Putamen (tissue), 1 donor: ENCODE measurements at places on chromosomes 16 and 17.
A peak's percentile ranks its signal among the peaks of the same experiment; 100 is the strongest.

DNA sequence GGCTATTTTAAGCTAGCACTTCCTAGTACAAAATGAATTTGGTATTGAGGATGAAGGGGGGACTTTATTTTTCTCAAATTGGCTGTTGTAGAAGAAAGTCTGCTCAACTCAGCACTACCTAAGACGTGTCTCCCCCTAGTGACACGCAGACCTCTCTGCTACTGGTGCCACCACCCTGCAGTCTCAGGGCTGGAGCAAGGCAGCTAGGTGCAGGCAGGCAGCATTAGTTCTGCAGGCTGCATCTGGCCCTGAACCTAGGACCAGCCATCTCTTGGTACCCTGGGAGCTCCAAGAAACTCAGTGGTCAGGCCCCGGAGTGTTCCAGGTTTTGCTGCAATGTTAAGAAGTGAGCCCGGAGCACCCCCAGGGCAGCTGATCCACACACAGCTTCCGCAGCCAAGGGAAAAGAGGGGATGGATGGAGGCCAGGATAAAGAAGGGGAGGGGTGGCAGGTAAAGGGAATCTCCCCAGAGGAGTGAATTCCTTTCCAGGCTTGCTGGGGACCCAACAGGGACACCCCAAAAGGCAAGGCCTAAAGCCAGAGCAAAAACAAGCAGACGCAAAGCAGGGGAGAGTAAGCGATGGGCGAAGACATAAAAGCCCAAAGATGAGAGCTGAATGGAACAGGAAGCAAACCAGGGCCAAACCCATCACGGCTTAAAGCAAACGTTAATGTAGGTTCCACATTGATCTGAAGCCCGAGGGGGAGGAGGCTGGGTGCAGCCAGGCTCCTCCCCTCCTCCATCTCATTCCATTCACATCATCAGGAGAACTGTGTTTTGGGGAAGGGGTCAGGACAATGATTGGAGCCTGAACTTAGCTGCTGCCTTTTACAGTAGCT lies 200.5 kb downstream of the ZFHX3 start:
- DNase-seq = peak; percentile 56

DNA sequence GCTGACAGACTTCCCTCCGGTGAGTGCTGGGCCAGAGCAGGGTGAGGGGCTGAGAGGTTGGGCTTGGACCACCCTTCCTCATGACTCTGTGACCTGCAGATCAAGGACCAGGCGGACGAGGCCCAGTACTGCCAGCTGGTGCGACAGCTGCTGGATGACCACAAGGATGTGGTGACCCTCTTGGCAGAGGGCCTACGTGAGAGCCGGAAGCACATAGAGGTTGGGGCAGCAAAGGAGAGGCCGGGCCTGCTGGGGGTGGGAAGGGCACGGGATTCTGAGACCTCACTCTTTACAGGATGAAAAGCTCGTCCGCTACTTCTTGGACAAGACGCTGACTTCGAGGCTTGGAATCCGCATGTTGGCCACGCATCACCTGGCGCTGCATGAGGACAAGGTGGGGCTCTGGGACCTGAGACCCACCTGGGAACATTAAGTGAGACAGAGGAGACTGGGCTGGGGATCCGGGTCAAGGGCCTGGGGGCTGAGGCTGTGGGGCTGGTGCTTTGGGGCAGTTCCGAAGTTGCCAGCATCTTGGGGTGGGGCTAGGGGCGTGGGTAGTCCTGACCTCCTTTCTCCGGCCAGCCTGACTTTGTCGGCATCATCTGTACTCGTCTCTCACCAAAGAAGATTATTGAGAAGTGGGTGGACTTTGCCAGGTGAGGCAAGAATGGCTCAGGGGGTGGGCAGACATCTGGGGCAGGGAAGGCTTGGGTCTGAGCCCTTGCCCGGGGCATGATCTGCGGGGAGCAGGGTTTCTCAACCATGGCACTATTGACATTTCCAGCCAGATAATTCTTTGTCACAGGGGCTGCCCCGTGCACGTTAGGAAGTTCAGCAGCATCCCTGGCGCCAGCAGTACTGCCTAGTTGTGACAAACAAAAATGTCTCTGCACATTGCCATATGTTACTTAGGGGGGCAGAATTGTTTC lies 2.2 kb downstream of the BCKDK start:
- no peak for DNase-seq

GRCh38 chr16:2006317-2006716 lies 3.3 kb downstream of the ZNF598 start:
- no peak for DNase-seq

- DNase-seq = no peak
Observed at GRCh38 chr16:3274490-3274889, 8.8 kb upstream of the ZNF263 start.

DNA sequence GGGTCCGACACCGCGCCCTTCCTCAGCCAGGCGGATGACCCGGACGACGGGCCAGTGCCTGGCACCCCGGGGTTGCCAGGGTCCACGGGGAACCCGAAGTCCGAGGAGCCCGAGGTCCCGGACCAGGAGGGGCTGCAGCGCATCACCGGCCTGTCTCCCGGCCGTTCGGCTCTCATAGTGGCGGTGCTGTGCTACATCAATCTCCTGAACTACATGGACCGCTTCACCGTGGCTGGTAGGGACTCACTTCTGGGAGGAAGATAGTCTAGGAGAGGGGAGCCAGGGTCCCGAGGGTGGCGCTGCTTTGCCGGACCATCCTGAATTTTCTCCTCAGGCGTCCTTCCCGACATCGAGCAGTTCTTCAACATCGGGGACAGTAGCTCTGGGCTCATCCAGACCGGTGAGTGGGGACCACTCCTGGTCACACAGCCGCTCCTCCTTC lies 601 bp downstream of the SPNS1 start:
- DNase-seq = no peak

DNA sequence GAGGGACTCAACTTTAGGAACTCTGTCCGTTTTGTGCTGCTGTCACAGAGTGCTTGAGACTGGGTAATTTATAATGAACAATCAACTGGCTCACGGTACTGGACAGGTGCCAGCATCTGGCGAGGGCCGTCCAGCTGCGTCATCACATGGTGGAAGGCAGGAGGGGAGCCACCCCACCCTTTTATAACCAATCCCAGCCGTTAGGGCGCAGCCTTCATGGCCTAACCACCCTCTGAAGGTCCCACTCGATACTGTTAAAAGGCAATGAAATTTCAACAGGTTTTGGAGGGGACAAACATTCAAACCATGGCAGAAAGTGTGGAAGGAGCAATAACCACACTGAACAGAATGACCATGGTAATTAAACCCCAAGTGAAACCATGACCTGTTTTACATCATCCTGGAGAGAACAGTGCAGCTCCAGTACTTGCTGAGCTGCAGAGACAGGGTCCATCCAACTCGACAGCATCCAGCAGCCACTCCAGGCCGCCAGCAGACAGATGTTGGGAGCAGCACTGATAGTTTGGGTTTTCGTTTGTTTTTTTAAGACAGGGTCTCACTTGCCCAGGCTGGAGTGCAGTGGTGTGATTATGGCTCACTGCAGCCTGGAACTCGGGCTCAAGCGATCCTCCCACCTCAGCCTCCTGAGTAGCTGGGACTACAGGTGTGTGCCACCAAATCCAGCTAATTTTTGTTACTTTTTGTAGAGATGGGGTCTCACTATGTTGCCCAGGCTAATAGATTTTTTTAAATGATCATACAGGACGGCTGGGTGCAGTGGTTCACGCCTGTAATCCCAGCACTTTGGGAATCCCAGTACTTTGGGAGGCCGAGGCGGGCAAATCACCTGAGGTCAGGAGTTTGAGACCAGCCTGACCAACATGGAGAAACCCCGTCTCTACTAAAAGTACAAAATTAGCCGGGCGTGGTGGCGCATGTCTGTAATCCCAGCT lies 11.0 kb downstream of the CHMP6 start:
- no peak for DNase-seq

GRCh38 chr16:56108724-56109123 lies 82.6 kb upstream of the GNAO1 start:
- DNase-seq = peak; percentile 19

DNA sequence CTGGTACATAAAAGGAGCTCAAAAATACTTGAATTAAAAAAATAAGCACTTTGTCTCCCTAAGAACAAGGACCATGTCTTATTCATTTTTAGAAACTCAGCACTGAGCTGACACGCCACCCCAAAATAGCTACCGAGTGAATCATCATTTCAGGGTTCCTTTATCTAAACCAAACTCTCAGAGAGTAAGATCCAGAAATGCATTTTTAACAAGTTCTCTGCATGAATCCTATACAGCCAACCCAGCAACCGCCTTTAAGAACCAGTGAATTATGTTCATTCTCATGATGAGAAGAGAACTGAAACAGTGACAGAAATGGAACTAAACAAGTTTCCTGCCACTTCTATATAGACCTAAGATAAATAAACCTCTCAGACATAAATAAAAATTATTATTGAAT lies 8.7 kb downstream of the C16orf87 start:
- DNase-seq = peak; percentile 73

DNA sequence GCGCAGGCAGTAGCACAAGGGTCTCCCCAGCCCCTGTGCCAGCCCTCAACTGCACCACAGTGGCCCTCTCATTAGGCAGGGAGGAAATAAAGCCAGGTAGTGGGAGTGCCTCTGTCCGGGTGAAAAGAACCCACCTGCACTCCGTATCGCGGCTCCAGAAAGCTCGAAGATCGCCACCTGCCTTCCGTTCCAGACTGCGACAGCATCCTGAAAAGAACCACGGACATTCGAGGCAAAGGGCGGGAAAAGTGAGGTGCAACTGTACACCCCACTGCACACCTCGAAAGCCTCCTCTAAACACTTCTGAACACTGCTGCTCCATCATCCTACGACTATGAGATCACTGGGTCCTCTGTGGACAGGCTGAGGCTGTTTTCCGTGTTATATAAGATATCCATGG lies 28.7 kb downstream of the IFT140 start:
- DNase-seq = no peak

DNA sequence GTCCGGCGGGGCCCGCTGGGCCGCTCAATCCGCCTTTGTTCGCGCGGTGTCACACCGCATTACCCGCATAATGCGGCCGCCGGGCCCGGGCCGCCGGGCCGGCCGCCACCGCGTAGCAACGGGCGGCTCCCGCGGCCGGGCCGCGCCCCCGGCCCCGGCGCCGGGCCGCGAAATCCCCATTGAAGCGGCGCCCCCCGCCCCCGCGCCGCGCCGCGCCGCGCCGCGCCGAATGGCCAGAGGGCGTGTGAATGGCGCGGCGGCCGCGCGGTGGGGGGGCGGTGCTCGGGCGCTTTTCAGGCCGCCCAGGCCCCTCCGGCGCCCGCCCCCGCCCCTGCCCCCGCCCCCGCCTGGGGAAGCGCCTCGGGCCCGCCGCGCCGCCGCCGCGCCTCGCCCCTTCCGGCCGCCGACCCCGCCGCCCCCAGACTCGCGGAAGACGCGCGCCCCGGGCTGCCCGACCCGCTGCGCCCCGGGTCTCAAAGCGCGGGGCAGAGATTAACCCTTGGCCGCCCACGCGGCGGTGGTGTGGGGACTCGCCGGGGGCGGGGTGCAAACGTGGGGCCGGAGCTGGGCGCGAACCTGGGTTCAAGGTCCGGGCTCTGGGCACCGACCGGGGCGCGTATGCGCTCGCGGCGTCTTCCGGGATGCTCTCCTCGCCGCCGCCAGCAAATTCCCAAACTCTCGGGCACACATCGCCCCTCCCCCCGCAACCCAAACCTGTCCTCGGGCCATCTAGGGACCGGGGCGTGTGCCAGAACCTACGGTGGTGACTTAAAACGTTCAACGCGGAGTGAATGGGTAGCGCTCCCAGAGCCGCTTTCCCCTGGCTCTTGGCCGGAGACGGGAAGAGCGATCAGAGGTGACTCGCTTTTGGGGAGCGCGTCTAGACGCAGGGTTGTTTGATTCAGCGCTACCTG lies 46.7 kb downstream of the WNT3 start:
- DNase-seq = no peak

- DNase-seq = no peak
Observed at GRCh38 chr17:68750208-68750562, 149.0 kb upstream of the FAM20A start.

- no peak for DNase-seq
Observed at GRCh38 chr17:61511480-61512182, 59.4 kb downstream of the TBX4 start.

- DNase-seq = peak; percentile 92
Observed at GRCh38 chr16:4271176-4272113, 1.4 kb downstream of the TFAP4 start.

DNA sequence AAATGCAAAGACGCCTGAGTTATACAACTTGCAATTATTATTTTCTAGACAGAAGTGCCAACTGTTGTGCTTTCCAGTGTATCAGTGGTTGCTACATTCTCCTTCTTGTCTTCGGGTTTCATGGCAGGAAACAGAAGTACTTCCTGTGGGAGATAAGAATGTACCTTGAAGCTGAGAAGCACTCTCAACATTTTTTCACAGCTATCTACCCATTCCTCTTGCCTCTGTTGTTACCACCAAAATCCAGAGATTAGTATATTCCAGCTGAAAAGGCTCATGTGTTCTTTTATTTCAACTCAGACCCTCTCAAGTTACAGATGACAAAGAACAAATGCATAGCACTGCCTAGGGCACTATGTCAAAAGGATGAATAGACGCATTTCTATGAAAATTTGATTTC lies 4.8 kb upstream of the ADAT1 start:
- no peak for DNase-seq
